Fibroblast of skin of abdomen (primary cell): ENCODE measurements at places on chromosomes 4 and X.
A peak's percentile ranks its signal among the peaks of the same experiment; 100 is the strongest.

GRCh38 chr4:86961116-86961515 is 26.3 kb downstream of the AFF1 start:
- no peak for DNase-seq

GRCh38 chr4:78237360-78237759 is 180.2 kb downstream of the FRAS1 start:
- no peak for DNase-seq

GRCh38 chr4:129804461-129804981 is 708.6 kb downstream of the C4orf33 start:
- DNase-seq = no peak

- no peak for DNase-seq
Measured at GRCh38 chrX:30865612-30866011, 23.4 kb downstream of the TAB3 start.

DNA sequence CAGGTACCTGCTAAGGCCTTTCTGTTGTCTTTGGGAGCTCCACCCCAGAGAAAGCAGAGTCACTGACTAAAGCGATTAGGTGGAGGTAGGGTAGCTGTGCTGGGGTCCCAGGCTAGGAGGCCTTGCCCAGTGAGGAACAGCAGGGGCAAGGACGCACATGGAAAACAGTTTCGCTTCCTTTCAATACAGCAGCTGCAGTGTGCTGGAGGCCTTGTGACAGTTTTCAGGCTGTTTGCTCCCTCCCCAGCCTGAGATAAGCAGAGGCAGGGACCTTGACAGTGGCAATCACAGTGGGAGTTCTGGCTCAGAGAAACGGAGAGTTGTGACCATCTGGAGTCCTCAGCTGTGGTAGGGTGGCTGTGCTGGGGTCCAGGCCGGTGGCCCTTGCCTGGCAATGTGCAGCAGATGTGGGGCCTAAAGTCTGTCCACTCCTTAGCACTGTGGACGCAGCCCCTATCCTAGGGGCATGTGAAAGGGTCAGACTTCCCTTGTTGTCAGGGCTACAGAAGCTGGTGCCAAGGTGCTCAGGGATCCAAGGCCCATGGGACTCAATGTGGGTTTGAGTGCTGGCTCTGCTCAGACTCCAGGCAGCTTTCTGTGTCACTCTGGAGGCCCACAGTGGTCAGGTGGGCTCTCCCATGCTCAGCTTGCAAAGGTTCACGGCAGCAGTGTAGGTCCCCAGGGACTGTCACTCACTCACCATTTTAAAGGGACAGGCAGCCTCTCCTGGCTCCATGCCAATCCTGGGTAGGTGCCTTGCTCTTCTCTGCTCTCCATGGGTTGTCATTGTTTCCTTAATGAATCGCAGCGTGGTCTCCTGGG is 534.9 kb upstream of the FMR1 start:
- no peak for DNase-seq

GRCh38 chr4:70746179-70746839 is 24.5 kb downstream of the RUFY3 start:
- DNase-seq = peak; percentile 73

- peak; percentile 82 for DNase-seq
Measured at GRCh38 chr4:67929426-67929825, 33.9 kb downstream of the TMPRSS11A start.

- no peak for DNase-seq
Measured at GRCh38 chrX:140022482-140022881, 57.2 kb upstream of the CXorf66 start.

DNA sequence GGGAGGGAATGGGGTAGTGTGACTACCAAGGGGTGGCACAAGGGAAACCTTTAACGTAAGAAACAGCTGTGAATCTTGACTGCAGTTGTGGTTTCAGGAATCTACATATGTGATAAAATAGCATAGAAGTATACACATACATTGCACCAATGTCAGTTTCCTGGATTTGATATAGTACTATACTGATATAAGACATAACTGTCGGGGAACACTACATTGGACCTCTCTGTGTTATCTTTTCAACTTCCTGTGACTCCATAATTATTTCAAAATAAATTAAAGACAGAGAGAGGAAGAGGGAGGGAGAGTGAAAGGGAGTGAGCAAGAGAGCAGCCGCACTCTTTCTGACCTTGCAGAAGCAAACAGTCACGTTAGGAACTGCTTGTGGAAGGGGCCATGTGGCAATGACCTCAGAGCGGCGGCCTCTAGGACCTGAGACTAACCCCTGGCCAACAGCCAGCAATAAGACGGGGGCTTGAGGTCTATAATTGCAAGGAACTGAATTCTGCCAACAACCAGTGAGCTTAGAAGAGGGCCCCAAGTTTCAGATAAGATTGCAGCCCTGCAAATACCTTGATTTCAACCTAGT is 47.4 kb downstream of the NALF2 start:
- no peak for DNase-seq

- DNase-seq = no peak
Measured at GRCh38 chr4:68907788-68908700, 43.6 kb downstream of the UGT2A3 start.

DNA sequence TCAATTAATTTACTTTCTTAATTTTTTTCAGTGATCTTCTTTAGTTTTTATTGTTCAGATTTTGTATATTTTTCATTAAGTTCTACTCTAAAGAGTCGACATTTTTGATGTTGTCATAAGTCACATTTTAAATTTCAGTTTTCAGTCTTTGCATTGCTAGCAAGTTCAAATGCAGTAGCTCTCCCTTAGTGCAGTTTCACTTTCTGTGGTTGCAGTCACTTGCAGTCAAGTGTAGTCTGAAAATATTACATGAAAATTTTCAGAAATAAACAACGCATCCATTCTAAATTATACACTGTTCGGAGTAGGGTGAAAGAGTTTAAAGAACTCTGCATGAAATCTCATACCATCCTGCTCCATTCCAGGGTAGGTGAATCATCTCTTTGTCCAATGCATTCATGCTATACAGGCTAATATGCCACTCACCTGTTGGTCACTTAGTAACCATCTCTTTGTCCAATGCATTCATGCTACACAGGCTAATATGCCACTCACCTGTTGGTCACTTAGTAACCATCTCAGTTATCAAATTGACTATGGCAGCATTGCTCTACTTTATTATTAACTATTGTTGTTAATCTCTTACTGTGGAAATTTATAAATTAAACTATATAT is 356.9 kb downstream of the STPG2 start:
- DNase-seq = no peak

DNA sequence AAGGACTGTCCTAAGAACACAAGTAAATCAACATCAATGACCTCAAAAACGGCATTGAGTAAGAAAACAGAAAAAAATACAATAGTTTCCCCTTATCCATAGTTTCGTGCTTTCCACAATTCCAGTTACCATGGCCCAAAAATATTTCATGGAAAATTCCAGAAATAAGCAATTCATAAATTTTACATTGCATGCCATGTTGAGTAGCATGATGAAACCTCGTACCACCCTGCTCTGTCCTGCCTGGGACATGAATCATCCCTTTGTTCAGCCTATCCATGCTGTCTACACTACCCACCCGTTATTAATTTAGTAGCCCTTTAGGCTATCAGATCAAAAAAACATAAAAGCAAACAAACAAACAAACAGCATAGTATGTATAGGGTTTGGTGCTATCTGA is 51.1 kb downstream of the KLF3 start:
- peak; percentile 77 for DNase-seq

- peak; percentile 20 for DNase-seq
Measured at GRCh38 chrX:39144956-39145355, 343.7 kb downstream of the MID1IP1 start.

DNA sequence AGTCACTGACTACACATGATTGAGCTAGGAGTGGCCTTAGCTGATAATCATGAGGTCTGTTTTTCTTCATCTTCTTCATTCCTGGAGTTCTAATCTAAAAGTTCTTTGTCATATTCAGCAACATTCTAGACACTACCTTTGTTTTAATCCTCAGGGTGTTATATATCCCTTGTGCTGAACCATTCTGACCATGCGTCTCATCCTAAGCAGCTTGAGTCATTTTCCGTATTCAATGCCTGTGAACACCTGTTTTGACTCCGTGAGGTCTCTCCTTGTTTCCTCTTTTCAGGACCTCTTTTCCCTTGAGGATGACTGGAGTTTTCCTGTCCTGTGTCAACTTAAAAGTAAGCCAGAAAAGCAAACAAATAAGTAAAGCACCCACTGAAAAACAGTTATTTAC is 597.9 kb downstream of the GBA3 start:
- no peak for DNase-seq

DNA sequence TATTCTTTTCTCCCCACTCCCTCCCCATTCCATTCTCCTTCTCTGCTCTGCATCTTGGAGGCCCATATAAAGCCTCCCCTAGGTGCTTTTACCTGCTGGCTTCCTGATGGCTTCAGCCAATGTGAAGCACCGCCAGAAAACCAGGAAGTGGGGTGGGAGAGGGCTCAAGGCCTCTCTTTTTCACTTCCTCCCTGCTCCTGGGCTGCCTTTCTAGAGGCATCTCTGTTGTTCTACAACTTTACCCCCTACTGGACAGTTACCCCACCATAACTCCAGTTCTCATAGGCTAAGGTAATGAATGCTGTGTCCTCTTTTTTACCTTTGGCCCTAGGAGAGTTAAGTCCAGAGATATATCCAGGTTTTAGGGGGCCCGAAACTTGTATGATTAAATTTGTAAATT is 62.4 kb upstream of the PPARGC1A start:
- DNase-seq = no peak

DNA sequence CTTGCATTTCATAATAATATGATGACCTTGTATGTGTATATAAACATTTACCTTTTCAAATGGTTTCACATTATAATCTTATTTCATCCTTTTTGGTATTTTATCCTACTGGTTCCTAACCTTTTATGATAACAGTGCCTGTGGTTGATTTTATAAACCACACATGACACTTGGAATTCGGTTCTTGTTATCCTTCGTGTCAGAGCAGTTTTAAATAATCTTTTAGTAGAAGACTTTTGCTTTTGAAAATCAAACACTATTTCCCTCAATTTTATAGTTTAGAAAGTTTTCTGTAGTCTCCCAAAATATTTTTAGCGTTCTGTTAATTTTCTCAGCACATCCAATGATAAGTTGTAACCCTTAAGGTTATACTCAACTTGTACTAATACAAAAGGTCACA is 676.8 kb downstream of the RAPGEF2 start:
- DNase-seq = no peak

- no peak for DNase-seq
Measured at GRCh38 chrX:68424719-68425118, 8.6 kb downstream of the OPHN1 start.

DNA sequence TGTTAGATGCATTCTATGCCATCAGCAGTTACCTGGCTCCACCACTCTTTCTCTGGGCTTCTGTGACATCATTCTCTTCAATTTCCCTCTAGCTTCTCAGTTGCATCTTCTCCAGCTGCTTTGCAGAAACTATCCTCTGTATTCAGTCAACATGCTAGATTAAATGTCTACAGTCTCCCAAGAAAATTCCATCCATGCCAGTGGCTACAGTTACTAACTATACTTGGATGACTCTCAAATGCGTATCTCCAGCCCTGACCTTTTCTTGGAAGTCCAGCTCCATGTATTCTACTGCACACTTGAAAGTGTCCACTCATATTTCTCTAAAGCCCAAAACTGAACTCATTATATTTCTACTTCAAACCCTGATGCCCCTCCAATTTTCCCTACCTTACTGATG is 232.3 kb upstream of the TENM3 start:
- peak; percentile 42 for DNase-seq

GRCh38 chr4:48248559-48248953 is 21.1 kb downstream of the TEC start:
- no peak for DNase-seq

- no peak for DNase-seq
Measured at GRCh38 chr4:108352664-108353308, 184.1 kb upstream of the LEF1 start.

DNA sequence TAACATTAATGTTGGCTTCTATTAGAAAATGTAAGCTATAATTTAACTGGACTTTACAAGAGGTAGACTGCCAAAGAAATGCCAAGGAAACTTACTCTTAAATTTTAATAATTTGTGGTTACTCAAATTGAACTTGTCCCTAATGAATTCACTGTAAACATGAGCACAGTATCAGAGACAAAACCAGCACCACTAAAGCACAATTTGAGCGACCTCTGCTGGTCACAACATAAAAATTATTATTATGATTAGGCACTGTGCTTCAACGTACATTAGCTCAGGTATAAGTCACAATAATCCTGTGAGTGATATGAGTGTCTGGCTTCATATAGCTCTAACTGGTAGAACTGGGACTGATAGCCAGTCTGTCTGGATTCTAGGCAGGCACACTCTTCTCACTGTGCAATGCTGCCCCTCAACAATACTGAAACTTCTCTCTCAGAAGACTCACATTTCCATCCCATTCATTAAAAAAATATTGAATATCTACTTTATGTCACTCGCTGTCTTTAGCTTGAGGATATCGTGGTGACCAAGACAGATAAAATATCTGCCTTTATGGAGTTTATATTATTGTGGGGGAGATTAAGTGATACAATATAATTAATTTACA is 8.0 kb downstream of the NUDT6 start:
- DNase-seq = no peak

GRCh38 chr4:41835321-41835995 is 86.9 kb upstream of the PHOX2B start:
- DNase-seq = no peak

- no peak for DNase-seq
Measured at GRCh38 chr4:78156520-78156919, 99.4 kb downstream of the FRAS1 start.

DNA sequence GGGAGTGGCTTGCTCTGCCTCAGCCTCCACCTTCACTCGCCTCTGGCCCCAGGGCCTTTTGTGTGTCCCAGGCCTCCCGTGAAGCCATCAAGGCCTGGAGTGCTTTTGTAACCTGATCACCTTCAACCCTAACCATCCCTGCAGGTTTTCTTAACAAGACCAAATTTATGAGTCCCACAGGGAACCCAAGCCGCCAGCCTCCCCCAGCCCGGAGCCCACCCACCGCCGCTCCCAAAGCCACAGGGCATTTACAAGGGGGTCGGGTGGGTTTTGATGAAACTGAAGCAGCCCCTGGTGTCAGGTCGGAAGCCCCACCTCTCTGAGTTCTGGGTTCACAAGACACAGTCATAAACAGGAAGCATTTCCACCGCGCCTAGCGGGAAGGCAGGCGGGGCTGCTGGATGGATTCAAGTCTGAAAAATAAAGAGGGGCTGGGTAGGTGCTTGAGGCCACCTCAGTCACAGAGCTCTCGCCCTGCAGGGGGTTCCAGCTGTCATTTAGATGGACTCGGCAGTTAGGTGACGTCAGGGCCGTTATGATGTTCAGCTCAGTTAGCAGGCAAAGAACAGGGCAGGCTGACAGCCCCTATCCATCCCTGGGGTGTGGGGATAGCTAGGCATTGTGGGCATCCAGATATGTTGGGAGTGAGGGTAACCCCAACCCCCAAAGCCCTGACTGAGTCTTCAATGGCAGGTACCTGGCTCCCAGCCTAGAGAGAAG is 128.5 kb downstream of the BCOR start:
- no peak for DNase-seq

DNA sequence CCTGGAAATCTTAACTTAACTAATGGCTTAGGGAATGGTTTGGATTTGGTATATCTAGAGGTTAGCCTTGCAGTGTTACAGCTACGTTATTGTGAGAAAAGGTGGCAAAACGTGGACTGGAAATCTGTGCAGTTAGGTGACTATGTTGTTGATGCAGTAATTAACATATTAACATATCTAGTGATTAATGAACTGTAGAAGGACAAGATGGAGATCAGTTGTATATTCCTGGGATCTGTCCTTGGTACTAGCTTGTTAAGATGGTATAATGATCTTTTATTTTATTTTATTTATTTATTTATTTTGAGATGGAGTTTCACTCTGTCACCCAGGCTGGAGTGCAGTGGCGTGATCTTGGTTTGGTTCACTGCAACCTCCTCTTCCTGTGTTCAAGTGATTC is 36.9 kb downstream of the GPAT3 start:
- DNase-seq = no peak
